NCI-H1417 (cell line): ENCODE measurements at places on chromosomes 5 and 9.
A peak's percentile ranks its signal among the peaks of the same experiment; 100 is the strongest.

- no peak for DNase-seq
These were observed 141.8 kb downstream of the PAX5 start for GRCh38 chr9:36892279-36892678.

GRCh38 chr5:170896779-170897178 is 35.0 kb downstream of the RANBP17 start:
- no peak for DNase-seq

DNA sequence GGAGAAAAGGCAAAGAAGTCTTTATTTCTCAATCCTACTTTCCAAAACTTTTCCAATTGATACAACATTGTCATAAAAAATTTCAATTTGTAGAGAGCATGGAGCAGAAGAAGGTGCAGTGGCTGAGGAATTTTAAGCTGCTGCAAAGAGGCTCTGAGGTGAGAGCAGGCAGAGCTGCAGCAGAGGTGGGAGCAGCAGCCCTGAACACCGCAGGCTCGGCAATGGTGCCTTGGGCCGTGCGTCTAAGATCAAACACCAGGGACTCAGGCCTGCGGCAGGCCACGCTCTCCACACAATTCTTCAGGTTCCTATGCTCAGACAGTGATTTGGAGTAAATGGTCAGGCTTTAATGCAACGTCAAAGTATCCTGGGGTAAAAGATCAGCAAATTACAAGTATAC is 46.3 kb downstream of the SIL1 start:
- no peak for DNase-seq

GRCh38 chr5:43007246-43007910 is 32.7 kb downstream of the ANXA2R start:
- peak; percentile 98 for DNase-seq

DNA sequence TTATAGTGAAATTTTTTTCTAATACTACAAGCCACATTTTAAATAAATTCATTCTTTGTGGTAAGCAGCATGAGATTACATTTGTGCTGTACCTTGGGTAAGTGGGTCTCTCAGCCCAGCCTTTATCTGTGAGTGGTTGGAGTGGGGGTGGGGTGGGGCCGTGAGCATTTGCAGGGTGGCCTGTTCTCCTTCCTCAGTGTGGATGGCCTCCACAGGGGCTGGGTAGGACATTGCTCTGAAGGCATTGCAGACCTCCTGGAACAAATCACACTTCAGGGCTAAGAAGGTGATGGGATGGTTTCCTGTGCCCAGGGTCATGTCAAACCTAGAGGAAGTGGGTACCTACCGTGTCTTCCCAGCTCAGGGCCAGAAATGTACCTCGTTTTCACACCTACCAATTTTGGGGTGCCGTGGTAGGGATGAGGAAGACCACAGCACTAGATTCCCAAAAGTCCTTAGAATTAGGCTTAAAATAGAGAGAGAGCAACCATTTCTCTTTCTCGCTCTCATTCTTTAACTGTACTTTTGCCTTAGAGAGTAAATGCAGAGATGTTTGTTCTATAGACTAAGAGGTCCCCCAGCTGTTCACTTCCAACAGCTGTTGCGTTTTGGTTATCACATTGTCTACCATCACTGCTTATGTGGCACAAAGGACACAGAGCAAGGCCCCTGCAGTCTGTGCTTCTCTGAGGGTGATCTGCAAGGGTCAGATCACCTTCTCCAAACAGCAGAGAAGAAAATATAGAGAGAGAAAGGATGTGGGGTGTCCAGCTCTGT is 83.4 kb upstream of the CTSL start:
- no peak for DNase-seq

- DNase-seq = no peak
These were observed 119.3 kb downstream of the GALNT10 start for GRCh38 chr5:154309805-154310204.

DNA sequence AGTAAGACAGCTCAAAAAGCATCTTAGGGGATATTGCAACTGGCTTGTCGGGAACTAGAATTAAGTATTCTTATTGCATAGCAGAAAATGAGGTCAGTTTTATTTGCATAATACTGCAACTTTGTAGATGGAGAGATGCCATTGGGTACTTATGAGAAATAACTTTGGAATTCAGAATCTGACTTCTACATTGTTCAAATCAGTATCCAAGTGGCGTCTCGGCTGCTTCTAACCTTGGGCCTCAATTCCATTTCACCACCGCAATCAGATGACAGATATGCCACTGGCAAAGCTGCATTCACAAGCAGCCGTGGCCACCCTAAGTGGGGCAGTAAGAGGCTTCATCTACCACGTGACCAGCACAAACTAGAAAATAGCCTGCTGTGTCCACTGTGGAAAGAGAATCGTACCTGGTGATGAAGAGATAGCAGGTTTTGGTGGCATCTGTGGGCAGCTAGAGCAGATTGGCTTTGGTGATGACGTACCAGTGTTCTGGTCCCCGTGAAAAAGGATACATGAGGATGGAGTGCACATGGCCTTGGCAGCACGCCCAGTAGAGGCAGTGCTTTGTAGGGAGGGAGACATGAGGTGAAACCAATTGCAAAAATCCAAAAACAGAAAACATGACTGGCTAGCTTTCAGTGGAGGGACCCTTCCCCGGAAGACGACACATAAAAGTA is 116.6 kb downstream of the KLHL3 start:
- peak; percentile 8 for DNase-seq

GRCh38 chr9:81879501-81879916 is 48.7 kb upstream of the SPATA31D4 start:
- DNase-seq = no peak

DNA sequence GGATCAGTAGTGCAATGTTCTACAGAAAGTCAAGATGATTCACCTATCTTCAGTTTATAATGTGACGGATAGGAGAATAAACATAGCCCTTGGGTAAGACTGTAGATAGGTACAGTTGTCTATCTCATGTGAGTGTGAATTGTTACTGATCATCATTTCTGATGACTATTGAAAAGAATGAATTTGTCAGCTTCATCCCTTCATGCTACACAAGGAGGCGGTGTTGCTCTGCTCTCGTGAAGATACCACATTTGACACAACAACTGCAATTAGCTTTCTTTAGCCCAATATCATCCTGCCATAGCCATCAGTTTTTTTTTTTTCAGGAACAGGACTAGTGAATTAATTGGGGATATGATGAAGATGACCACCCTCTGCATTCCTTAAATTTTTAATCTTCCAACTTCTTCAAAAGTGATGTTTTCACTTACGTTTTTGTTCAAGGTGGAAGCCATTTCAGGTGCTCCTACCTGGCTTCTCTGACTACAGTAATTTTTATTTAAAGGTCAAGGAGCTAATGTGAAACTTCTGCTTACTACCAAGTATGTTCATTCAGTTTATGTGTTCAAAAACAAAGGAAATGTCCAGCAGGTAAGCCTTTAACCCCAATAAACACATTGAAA is 152.9 kb upstream of the MOCS2 start:
- DNase-seq = no peak

DNA sequence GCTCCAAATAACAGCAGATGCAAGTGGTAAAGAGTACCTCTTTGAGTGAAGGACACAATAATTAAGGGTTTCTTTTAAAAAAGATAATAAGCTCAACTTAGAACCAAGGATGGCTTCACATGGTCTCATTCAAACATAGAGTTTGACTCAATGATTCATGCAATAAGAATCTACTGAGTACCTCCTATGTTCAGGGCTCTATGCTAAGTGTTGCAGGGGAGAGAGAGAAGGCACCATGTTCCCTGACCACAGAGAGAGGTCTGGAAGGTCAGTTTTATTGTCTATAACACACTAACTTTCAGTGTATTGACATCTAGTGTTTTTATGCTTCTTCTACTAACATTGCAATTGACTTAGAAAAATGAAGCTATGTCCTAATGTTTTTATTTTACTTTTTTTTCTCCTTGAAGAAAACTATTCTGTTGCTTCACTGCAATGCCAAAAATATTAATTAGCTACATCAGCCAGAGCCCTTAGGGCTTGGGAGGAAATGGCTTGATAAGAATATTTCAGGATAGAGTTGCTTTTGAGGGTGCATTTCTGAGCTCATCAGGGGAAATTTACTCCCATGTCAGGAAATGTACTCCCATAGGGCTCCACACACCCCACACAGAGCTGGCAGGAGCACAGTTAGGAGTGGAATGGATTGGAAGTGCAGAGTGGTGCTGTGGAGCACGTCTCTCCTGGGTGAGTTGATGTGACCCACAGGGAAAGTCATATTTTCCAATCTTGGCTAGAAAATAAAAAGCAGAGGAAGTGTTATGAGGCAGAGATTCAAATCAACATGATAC is 106.6 kb downstream of the PDE8B start:
- DNase-seq = no peak

GRCh38 chr5:95274011-95274410 is 10.9 kb downstream of the MCTP1 start:
- DNase-seq = no peak

- DNase-seq = no peak
These were observed 14.7 kb downstream of the NDUFS6 start for GRCh38 chr5:1815881-1816292.

- no peak for DNase-seq
These were observed 121.9 kb upstream of the GRHPR start for GRCh38 chr9:37300620-37301019.

GRCh38 chr9:110446171-110446570 is 108.5 kb upstream of the TXNDC8 start:
- DNase-seq = no peak

DNA sequence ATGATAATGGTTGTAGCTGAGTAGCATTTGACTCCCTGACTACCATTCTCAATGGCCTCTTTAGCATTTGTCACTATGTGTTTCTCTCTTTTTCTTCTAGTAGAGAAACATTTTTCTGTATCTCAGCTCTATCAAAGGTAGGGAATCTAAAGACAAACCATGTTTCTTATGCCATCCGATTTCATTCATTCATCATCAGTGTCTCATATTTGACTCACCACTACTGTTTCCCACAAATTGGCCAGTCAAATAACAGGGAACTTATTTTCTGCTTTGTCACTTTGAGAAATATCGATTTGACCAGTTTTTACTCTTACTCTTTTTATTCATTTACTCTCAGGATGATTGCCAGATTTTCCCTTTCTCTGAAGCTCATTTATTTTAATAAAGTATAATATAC is 282.3 kb downstream of the TMEM167A start:
- no peak for DNase-seq

DNA sequence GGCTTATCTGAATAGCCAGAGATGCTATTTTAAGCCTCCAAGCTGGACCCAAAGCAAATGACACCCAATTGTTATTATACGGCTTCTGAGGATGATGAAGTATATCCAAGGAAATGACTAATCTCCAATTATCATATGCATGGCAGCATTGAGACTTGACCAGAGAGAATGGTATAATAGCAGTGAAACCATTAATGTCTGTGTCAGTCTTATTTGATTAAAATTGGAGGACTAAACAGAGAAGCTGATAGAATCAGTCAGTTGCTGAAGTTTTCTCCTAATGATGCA is 200.5 kb downstream of the EFNA5 start:
- DNase-seq = no peak

GRCh38 chr9:22105005-22105722 is 96.1 kb upstream of the CDKN2B start:
- DNase-seq = no peak
